ENCODE measurements at places on chromosomes 16 and 17.

GRCh38 chr16:81711657-81712319 is 67.3 kb upstream of the PLCG2 start:
- peak; percentile 52 for DNase-seq

DNA sequence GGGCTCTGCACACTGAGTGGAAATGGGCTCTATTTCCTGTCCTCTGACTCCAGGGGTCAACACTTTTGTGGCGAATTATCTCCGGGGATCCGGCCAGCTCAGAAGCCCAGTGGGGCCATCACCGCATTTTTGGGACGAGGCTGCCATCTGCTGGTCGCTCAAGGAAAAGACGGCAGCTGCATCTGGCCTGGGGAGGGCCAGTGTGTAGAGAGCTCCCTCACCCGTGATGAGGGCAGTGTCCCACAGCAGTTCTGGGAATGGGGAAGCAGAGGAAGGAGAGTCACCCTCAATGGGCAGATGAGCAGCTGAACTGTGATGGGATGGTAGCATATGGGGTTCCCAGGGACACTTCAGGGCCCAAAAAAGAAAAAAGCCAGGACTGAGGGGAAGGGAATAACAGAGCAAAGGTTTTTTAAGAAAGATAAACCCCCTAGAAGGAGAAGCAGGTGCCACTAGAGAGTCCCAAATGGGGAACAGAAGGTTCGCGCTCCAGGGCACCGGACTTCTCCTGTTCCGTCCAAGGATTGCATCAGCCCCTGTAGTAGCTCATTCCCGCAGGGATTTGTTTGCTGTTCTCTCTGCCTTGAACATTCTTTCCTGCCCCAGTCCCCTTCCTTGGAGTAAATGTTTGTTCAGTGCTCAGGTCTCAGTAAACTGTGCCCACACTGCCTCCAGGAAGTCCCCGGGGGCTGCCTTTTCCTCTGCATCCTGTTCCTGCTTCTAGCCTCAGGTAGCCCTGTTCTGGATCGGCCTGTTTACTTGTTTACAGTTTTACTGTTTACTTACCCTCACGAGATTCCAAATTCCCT is 9.3 kb upstream of the ABCC12 start:
- DNase-seq: peak; percentile 31

- DNase-seq: no peak
Observed at GRCh38 chr17:42387661-42388380, 421 bp downstream of the STAT3 start.

DNA sequence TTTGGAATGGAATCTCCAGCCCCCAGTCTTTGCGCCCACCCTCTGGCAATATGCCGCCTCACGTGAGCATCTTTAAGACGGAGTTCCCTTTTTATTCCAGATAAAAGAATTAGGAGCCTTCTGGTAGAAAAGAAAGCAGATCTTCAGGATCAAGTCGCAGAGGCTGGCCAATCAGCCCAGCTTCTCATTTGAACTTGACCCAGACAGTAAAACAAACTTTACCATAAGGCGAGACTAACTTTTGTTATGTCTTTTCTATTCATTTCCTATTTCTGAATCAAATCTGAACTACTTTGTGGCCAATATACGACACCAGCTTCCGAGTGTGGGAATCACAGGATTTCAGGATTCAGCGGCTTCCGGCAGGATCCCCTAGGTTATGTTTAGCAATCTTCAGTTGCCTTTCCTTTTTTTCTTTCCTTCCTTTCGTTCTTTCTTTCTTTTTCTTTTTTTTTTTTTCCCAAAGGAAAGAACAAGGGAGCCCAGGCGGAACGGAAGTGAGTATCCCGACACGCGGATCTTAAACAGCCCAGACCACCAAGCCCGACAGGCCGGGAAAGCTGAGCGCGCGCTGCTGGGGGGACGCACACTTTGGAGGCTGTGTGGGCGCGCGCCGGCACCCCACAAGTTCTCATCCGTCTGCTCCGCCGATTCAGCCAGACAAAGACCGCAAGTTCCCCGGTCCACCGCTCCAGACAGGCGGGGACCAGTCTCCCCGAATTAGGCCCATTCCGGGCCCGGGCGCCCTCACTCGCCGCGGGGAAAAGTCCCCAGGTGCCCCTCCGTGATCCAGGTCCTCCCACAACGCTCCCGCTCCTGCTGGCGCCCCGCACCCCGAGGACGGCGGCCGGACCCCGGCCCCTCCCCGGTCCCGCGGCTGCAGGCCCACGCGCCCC is 633 bp downstream of the TBC1D16 start:
- no peak for DNase-seq

- no peak for DNase-seq
Observed at GRCh38 chr17:1486802-1487695, 5.4 kb downstream of the MYO1C start.

DNA sequence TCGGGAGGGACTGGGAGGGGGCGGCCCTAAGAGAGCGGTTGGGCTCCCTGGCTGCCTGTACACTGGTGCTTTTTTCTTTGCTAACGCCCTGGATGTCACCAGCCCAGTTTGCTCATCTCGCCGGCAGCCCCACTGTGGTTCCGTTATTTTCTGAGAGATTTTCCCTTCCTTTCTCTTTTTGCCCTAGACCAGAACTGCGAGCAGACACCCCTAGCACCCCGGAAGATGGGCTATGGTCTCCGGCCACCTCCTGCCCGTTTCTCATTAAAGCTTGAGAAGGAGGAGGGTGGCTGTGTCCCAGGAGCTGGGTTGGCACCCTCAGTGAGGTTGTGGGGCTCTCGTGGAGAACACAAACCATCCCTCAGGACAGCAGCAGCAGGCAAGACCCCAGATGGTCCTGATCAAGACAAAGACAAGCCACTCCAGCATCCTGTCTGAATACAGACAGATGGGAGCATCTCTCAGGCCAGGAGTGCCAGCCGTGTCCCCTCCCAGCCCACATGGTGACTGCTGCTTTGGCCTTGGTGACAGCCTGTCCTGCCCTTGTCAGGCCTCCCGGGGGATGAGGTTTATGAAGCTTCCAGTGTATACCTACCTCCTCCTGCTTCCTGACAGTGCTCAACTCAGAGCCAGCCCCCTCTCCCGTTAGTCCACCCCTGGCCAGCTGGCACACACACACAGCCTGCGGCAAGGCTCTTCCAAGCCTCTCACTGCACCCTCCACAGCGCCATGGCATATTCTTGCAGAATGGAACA is 77.2 kb downstream of the KCNJ12 start:
- no peak for DNase-seq

- DNase-seq: peak; percentile 55
Observed at GRCh38 chr17:46264456-46265198, 30.3 kb upstream of the LRRC37A start.

- DNase-seq: no peak
Observed at GRCh38 chr17:32267690-32268205, 2.1 kb downstream of the RHBDL3 start.

GRCh38 chr17:58233543-58233942 is 4.8 kb upstream of the LPO start:
- DNase-seq: no peak

- DNase-seq: peak; percentile 32
Observed at GRCh38 chr17:78421534-78422266, 43.3 kb downstream of the PGS1 start.

DNA sequence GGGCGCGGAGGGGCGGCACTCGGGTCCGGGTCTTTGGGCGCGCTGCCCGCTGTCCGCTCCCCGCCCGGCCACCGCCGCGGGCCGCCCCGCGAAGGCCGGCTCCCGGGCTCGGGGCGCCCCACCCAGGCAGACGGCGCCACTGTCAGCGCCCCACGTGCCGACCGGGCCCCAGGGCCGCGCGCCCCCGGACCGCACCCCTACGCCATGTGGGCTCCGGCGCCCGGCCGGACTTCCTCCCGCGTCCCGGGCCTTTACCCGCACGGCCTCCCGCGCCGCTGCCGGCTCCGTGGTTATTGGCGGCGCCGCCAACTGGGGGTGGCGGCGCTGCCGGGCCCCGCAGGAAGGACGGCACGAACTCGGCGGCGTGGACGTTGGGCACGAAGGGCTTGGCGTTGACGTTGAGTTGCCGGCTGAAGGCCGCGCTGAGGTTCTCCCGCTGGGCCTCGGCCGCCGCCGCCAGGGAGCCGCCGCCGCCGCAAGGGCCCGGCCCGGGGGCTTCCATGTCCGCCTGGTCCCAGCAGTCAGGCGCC is 577 bp downstream of the GSPT1 start:
- DNase-seq: no peak

DNA sequence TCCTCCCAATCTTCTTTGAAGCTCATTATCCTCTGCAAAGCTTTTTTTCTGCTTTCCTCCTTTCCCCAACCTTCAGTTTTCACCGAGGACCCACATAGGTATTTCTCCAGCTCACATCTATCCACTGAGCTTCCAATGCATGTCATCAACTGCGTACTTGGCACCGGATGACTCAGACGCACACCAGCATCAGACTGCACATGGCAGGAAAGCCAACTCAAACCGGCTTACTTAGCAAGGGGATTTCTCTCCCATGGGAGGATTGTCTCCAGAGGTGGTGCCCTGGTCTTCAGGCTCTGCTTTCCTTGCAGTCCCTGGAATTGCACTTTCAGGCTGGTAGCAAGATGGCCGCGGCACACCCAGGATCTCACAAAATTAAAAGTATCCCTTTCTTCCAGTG is 1.7 kb upstream of the AKTIP start:
- DNase-seq: no peak

DNA sequence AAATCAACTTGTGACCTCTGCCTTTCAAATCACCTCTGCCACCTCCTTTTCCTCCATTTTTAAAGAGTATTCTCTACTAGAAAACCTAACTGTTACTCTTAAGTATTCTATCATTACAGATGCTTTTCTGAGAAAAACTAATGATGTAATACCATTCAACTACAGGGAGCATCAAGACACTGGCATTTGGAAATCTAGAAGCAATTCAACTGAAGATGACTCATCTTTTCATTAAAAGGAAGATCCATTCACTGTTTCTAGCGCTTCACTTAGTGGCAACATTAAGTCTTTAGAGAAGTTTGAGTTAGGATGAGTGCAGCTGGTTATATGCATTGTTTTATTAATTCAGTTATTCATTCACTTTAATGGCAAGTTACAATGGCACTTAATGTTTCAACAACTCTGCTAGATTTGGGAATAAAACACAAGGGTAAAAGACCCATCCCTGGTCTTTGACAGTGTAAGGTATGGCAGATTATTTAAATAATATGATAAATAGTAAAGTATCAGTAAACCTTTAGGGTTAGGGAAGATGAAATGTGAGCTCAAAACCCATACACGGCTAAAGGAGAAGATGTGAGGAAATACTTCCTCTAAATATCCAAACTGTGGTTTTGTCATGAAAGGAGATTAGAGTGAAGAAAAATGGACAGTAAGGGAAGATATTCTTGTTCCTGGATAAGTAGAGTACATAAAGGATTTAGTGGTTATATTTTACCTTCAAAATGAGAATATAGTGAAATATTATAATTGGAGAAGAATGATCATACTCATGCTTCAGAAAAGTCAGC is 61.7 kb downstream of the KCNJ2 start:
- no peak for DNase-seq

- no peak for DNase-seq
Observed at GRCh38 chr17:81397314-81398175, 2.3 kb downstream of the BAHCC1 start.

- peak; percentile 41 for DNase-seq
Observed at GRCh38 chr17:63405741-63406261, 40.3 kb downstream of the CYB561 start.

DNA sequence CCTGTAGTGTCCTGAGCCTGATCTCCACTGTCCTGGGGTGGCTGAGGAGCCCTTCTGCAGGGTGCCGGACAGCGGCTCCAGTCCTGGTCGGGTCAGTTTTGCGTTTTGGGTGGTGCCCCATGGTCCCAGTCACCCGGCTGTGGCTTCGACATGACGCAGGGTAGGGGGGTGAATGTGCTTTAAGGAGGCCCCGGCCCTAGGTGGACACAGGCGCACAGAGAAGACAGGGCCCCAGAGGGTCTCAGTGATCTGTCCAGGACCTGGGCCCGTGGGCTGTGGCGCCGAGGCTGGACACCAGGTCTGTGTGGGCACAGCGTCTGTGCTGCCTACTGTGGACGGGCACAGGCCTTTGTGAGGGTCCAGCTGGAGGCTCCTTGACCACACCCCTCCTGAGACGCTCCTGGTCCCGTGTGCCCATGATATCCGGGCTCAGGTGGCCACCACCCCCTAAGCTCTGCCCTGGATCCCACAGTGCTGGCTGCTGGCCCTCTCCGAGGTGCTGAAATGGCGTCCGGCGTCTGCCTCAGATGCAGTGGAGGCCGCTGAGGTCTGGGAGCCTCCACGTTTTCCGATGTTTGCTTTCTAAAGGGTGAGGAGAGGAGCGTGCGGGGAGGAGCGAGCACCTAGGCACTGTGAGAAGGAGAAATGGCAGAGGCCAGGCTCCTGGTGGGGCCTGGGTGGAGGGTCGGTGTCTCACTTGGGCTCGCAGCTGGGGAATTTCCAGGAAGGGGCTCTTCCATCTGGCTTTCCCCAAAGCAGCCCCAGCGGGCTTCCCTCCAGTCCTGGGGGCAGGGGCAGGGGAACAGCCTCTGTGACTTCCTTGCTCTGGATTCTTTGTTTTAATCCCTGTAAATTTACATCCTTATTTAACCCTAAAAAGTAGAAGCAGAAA is 56.1 kb upstream of the ACSF3 start:
- DNase-seq: no peak

GRCh38 chr17:9287306-9287705 is 266.0 kb downstream of the NTN1 start:
- no peak for DNase-seq

- no peak for DNase-seq
Observed at GRCh38 chr16:84700446-84701300, 873 bp downstream of the USP10 start.

DNA sequence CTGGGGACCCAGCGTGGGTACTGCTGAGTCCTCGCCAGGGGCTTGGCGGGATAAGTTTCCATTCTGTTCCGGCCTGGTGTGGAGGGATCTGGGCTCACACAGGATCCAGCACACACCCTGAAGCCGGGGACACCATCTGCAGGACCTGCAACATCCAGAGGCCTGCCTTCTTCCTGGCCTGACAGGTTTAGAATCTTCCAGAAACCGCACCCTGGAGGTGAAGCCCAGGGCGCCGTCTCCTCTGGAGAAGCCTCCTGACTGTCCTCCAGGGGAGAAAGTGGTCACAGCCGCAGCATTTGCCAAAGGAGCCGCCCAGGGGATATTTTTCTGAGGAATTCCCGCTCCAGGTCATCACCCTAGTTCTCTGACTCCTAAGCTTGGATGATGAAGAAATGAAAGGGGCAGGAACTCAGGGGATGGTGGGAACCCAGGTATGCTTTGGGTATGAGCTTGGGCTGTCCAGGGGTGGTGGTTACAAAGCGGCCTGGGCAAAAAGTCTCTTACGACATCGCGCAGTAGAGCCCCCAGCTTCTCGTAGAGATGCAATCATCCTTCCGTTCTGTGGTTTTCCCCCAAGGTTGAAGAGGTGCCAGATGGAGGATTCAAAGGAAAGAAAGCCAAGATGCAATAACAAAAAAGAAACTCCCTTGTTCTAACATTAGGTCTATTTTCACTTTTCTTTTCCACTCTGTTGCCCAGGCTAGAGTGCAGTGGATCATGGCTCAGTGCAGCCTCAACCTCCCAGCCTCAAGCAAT is 9.1 kb upstream of the CRISPLD2 start:
- peak; percentile 78 for DNase-seq

Data from AG09319 (cell line).